GM23338 (cell line): ENCODE measurements at places on chromosomes 12 and 14. TPM values are rescaled to one million over a fixed set of nuclear protein-coding genes. Genes with fewer than 3 reads are reported as not detected.

Gene ACTR6
- total RNA-seq: 30.1 and 44.7 TPM in 2 replicates

Gene TBC1D30
- total RNA-seq: 7.1 and 9.6 TPM in 2 replicates

Gene C12orf54
- total RNA-seq: not detected in 2 replicates

Gene DLK1
- total RNA-seq: 0.54 and 1.1 TPM in 2 replicates

GRCh38 chr12:14283489-14284144 is 81.9 kb upstream of the ATF7IP start:
- DNase-seq: peak; percentile 86

- no peak for DNase-seq
These were observed 84.7 kb downstream of the ACSS3 start for GRCh38 chr12:81162391-81163136.

DNA sequence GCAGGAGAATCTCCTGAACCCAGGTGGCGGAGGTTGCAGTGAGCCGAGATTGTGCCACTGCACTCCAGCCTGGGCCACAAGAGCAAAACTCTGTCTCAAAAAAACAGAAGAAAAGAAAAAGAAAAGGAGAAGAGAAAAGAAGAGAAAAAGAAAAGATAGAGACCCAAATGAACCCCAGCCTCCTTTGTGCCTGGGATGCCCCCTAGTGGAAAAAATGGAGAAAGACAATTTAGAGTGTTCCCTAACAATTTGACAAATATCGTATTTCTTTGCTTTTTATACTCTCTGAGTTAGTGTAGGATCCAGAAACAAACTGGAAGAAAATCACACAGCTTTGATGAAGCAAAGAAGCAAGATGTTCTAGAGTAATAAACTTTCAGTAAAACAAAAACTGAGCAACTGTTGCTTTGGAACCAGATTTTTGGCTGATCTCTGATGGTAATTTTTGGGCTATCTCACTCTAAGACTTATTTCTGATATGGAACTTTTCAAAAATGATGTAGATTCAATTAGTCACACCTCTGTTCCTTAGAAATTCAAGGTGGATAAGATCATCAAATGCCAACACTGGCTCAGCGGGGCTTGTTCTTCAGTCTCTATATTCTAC is 18.6 kb upstream of the PRKAB1 start:
- DNase-seq: peak; percentile 56

- DNase-seq: peak; percentile 65
These were observed 2.1 kb upstream of the EIF4B start for GRCh38 chr12:53004178-53004577.

GRCh38 chr12:59627582-59627981 is 31.8 kb downstream of the SLC16A7 start:
- DNase-seq: no peak

DNA sequence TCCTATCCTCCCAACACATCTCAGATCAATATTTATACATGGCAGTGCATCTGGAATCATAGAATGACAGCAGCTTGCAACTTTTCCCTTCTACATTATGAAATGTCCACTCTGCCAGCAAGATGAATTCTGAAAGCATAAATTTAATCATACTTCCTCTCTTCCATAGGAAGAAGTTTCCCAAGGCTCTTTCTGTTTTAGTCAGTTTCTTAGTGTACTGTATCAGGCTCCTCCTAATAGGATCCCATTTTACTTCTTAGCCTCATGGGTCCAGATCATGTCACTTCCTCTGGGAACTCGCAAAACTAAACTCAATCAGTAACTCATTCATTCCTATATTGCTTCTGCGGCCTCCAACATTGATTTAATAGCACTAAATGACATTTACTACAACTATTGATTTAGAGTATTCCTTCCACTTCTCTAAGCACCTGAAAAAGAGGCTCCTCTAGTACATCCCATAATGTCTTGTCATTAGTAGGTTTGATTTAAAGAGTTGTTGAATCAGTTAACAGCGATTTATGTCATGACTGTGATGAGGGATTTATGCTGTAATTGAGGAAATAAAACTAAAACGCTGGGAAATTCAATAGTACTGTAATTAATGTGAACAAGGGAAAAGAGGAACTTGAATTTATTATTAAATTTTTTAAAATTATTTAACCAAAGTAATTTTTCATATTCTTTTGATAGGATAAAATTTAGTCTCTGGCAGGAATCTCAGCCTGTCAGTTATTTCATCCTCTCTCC is 4.0 kb downstream of the CLEC1A start:
- DNase-seq: no peak
